ENCODE measurements at places on chromosomes 4 and X.

DNA sequence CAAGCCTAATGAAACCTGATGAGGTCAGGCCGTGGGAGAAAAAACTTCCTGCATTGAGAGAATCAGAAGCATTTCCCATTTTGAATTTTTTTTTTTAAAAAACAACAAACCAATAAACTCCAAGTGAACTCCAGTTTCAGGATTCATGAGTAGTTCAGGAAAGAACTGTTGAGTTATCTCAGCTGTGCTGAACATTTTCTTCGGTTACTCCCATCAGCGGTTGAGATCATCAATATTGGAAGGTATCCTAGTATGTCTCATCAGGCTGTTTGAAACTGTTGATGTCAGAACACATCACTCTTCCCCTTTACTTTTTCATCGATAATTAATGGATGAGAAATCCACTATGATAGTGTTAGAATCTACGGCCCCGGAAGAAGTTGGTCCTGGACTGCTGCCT lies 82.4 kb upstream of the ADGRG2 start:
- no peak for DNase-seq

- no peak for DNase-seq
These were observed 86.0 kb upstream of the TET2 start for GRCh38 chr4:105060628-105061027.

DNA sequence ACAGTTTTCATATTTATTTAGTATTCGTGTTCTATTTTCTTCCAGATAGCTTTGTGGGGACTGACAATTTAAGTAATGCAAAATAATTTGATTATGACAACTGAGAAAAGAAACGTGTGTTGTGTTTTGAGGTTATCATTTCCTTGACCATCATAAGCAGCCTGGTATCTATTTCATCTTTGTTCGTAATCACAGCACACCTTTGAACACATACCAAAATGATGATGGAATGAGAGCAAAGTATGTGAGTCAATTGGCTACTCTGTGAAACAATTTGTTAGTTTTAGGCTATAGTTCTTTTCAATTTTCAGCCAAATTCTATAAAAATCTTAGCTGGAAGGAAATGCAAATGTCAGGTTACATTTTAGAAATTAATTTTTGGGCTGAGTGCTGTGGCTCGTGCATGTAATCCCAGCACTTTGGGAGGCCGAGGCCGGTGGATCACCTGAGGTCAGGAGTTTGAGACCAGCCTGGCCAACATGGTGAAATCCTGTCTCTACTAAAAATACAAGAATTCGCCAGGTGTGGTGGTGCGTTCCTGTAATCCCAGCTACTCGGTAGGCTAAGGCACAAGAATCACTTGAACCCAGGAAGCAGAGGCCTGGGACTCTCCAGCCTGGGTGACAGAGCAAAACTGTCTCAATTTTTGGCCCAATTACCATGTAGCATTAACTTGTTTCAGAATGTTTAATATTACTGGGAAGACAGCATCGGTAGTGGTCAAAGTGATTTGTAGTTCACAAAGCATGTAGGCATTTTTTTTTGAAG lies 1.1 kb upstream of the DUSP21 start:
- DNase-seq = no peak

- no peak for DNase-seq
These were observed 37.8 kb upstream of the ZNF81 start for GRCh38 chrX:47798861-47799260.

GRCh38 chr4:5386921-5387320 lies 321.4 kb downstream of the EVC2 start:
- DNase-seq = no peak

DNA sequence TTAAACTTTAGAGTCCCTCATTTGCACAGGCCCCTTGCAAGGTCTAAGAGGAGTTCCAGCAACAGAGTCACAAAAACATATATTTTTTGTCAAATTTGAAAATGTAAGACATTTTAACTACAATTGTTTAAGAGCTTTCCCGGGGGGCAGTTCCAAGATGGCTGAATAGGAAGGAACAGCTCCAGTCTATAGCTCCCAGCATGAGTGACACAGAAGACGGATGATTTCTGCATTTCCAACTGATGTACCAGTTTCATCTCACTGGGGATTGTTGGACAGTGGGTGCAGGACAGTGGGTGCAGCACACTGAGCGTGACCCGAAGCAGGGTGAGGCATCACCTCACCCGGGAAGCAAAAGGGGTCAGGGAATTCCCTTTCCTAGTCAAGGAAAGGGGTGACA lies 71.4 kb upstream of the NMU start:
- DNase-seq = no peak

GRCh38 chr4:35933901-35934300 lies 310.4 kb downstream of the ARAP2 start:
- no peak for DNase-seq

- DNase-seq = no peak
These were observed 561.4 kb downstream of the ZIC3 start for GRCh38 chrX:138127314-138127713.

DNA sequence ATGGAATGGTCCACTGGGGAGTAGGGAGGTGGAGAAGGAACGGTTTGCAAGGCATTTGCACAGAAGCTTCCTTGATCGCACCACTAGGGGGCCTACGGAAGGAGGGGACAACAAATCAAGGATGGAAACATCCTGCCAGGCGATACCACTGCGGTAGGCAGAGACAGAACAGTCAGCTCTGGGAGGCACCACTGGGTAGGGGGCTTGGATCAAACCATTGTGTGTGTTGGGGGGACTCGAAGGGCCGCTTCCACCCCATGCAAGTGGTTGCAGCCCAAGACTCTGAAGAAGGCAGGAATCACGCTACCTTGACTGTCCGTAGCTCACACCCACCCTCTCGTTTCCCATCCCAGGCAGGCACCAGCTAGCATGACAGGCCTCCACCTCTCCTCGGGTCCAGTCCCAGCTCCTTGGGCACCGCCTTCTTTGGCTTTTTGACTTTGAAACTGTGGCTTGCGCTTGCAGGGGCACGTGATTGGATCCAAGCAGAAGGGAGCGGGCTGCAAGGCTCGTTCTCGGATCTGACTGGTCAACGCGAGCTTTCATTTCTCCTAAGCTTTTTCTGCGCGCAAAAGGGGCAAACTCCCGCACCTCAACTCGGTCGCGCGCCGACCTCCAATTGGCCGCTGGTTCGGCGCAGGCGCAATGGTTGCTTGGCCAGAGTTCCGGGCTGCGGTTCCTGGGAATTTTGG lies 28.4 kb downstream of the GAGE1 start:
- DNase-seq = no peak

- no peak for DNase-seq
These were observed 11.8 kb upstream of the DCUN1D4 start for GRCh38 chr4:51831133-51831532.

- no peak for DNase-seq
These were observed 59.8 kb downstream of the AGTR2 start for GRCh38 chrX:116230130-116230898.

Measured in hippocampal formation (tissue), 2 donors.